ENCODE measurements at places on chromosomes 2 and 18.
A peak's percentile ranks its signal among the peaks of the same experiment; 100 is the strongest.

- DNase-seq, result no peak
Observed at GRCh38 chr18:902229-902628, 2.4 kb upstream of the ADCYAP1 start.

- peak; percentile 41 for DNase-seq
Observed at GRCh38 chr2:68709421-68709911, 25.1 kb upstream of the ARHGAP25 start.

DNA sequence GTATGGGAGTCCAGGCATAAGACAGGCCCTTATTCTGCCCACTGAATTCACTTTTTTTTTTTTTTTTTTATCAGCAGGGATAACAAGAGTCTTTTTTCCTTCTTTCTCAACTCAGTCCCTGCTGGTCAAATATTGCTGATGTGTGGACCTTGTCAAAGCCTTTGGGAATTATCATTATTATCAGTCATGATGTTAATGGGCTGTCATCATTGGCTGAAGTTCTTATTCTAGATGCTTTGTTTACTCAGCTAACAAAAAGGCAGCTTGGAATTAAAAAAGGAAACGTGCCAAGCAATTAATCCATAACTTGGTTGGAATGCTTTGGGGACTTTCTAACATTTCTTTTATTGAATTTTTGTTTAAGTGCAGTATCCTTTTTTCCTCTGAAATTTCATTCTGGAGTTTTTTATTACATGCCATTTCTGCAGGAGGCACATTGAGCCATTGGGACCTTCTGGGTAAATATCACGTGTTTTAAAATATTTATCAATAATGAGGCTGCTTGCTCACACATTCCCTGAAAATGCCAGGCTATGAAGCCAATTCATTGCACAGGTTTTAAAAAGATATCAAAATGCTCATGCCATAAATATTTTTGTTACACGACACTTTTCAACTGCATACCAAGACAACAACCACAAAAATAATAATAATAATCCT, 246.3 kb downstream of the TXNL1 start:
- DNase-seq, result no peak

DNA sequence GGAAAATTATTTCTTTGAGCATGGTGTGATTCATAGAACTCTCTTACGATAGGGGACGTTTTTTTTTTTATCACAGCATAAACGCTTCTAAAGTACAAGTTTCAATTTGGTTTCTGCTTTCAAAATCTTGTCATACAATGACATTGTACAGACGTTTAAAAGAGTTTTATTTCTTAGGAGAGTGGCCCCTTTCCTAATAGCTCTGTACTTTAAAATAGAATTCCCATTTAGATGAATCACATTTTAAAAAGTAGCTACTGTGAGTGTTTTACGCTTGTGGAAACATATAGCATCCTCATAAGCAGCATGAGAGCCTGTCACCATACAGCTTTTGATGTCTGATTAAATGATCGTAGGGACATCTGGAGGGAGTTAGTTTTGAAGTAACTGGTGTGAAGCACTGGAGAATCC, 510.9 kb downstream of the PARD3B start:
- DNase-seq, result no peak

DNA sequence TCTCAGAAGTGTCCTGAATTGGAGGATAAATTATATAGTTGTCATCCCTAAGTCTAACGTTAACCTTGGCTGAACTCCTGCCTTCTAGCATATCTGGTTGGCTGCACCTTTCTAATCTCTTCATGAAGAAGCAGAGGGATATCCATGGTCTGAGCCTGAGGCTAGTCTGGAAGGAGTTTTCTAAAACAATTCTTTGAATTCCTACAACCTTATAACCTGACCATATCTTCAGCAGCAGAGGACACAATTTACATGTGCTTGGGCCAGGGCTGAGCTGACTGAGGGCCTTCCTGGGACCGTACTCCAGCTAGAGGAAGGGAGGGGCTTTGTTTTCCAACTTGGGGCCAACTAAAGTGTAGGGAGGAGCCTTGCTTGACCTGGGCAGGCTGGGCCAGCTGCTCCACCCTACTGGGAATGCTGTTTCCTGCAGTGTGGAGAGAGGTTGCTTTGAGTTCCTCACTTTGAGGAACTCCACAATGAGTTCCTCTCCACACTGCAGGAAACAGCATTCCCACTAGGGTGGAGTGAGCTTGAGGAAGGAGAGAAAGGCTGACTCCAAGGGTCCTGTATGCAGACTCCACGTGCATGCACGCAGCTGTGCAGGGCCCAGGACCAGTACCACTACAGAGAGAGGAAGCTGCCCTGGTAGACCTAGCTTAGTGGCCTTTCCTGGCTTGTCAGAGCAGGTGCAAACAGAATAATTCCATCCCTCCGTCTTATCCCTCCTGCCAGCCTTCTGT, 19.6 kb downstream of the CEP68 start:
- no peak for DNase-seq

DNA sequence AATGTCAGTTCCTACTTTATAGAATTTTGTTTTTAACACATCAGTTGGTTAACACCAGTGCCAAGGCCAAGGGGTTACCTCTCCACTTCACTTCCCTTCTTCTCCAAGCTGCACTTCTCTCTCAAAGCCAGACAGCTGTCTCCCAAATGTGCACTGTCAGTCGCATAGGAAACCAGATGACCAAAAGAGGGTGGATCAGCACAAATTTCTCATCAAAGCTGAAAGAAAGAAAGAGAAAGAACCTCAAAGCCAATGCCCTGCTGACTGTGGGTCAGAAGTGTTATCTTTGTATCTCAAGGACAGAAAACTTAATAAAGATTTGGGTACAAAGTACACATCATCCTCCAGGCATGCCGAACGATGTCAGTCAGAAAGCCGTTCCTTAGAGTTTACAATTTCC, 32.2 kb downstream of the SPATS2L start:
- no peak for DNase-seq

GRCh38 chr18:48875314-48875941, 75.3 kb downstream of the SMAD7 start:
- no peak for DNase-seq

All from stimulated activated naive CD4-positive, alpha-beta T cell (primary cell).